ENCODE measurements at places on chromosomes 11 and 22. TPM values are rescaled to one million over a fixed set of nuclear protein-coding genes. Genes with fewer than 3 reads are reported as not detected.
A peak's percentile ranks its signal among the peaks of the same experiment; 100 is the strongest.

DNA sequence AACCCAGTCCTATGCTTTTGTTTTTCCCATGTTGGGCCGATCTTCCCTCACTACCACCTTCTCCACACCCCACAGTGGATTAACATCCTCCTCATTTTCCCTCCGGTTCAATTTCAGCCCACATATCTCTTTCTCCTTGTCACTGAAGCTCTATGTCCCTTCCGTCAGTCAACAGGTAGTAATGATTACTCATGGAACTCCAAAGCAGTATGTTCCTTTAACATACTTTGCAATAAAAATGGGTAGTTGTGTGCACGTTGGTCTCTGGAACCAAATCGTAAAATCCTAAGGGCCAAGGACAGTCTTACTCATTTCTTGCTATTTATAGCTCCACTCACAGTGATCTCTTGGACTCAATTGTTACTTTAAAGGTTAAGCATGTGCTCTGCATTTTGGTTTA is 20.2 kb downstream of the AMOTL1 start:
- no peak for DNase-seq
- no peak overlapping the region for H3K27ac ChIP-seq
- peaks cover 90% of the 10 kb centered on the region for H3K4me1 ChIP-seq
- no peak overlapping the region for H3K4me3 ChIP-seq

- no peak overlapping the region for H3K27ac ChIP-seq
- no peaks in the 10 kb centered on the region for H3K27me3 ChIP-seq
- no peak overlapping the region for H3K4me3 ChIP-seq
- no peaks in the 10 kb centered on the region for H3K36me3 ChIP-seq
Observed at GRCh38 chr11:109726061-109726460, 304.1 kb downstream of the C11orf87 start.

DNA sequence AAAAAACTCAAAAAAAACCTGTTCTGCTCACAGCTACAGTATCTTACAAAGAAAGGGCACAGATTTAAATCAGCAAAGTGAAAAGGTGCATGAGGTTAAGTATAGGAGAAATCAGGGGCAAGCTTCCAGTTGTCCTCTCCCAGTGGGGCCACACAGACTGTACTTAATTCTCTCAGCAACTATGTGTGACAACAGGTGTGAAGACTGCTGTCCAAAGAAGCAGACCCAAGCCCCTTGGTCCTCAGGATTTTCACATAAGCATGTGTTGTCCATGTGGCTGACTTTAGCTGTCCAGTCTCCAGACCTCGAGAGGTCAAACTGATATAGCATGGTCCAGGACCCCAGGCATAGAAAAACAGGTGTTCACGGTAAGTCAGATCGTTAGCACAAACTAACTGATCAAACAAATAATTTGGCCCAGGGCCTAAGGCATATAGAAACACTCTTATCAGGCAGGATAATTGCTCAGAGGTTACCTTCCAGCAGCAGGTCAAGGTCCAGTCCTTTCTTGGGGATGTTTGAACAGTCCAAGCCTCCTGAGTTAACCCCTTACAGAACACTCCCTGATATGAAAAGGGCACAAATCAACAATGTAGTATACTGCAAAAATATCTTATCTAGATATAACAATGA is 21.1 kb upstream of the CSTF3 start:
- no peaks in the 10 kb centered on the region for H3K36me3 ChIP-seq
- H3K27ac ChIP-seq, result no peak overlapping the region
- no peak overlapping the region for H3K4me3 ChIP-seq
- no peak for DNase-seq
- no peaks in the 10 kb centered on the region for H3K27me3 ChIP-seq

DNA sequence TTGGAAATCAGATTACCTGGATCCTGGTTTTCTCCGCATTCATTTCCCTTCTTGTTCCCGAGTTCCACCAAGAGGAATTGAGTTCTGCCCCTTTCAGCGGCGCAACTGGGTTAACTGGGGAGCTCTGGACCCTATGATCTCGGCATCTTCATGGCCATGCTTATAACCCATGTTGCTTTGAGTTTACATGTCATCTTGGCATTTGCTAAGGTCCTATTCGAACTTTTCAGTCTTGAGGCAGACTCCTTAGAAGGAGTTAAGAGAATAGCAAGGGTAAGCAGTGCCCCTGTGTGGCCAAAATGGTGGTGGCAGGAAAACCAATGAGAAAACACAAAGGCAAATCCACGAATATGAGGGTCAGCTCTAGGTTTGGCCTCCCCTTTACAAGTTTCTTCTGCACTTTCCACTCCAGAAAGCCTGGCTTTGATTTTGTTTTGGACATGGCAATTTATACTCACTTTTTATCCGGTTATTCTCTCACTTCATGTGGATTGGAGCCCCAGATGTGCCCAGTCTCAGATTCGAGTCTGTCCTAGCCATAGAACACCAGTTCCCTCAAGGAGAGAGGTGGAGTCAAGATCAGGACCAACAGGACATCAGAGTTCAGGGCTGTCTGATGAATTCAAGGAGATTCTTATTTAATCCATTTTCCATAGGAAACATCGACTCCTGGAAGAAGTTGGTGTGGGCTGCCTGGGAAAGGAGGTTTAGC is 55.3 kb upstream of the FBXO3 start:
- DNase-seq, result peak; percentile 71
- peaks cover 9% of the 10 kb centered on the region for H3K4me1 ChIP-seq
- H3K36me3 ChIP-seq, result no peaks in the 10 kb centered on the region
- H3K27ac ChIP-seq, result no peak overlapping the region

DNA sequence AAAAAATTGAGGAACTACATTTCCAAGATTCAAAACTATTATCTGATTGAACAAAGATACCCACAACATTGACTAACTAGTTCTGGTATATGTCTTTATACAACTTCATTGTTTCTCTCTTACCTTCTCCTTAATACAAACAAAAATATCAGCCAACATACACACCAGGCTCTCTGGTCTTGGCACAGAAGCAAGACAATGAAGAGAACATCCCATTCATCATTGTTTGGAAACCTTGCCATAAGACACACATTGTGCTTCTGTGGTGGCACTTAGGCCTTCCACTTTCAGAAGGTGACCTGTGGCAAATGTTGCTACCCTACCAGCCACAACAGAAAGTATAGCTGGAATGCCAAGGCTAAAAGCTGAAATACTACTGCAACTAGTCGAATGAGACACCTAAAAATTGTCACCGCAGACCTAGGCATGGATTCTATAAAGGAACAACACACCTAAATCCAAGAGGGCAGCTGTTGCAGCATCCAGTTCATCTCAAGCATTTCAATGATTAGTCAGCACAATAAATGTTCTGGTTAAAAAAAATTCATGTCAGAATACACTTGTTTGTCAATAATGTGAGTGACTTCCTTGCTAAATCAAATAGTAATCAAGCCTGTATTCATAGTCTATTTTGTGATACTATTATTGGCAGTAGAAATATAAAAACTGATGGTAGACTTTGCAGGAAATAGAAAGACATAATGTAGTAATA is 26.3 kb downstream of the MAP6 start:
- no peak for DNase-seq
- H3K36me3 ChIP-seq, result no peaks in the 10 kb centered on the region
- no peaks in the 10 kb centered on the region for H3K4me1 ChIP-seq
- no peaks in the 10 kb centered on the region for H3K27me3 ChIP-seq

GRCh38 chr11:7983832-7984590 is 3.1 kb upstream of the EIF3F start:
- H3K4me3 ChIP-seq, result no peak overlapping the region
- H3K27me3 ChIP-seq, result no peaks in the 10 kb centered on the region
- peaks cover 24% of the 10 kb centered on the region for H3K4me1 ChIP-seq
- no peak for DNase-seq
- no peaks in the 10 kb centered on the region for H3K36me3 ChIP-seq
- no peak overlapping the region for H3K27ac ChIP-seq

GRCh38 chr11:111765984-111766833 is at the start of gene PPP2R1B:
TSS of gene PPP2R1B (minus strand) at chr11:111766389. CDS start at chr11:111766361, 28 bp downstream.
- H3K27me3 ChIP-seq, result no peaks in the 10 kb centered on the region
- peak within 1 kb of the TSS; percentile 98 for H3K4me3 ChIP-seq
- H3K36me3 ChIP-seq, result no peaks in the 10 kb centered on the region
- peak; percentile 67 for DNase-seq
- H3K4me1 ChIP-seq, result peaks cover 6% of the 10 kb centered on the region
- peak within 1 kb of the TSS; percentile 87 for H3K27ac ChIP-seq

- DNase-seq, result peak; percentile 69
- H3K36me3 ChIP-seq, result no peaks in the 10 kb centered on the region
- peak overlapping the region; percentile 43 for H3K27ac ChIP-seq
- no peak overlapping the region for H3K4me3 ChIP-seq
Observed at GRCh38 chr11:91981995-91982394, 242.6 kb upstream of the FAT3 start.

- H3K27ac ChIP-seq, result no peak overlapping the region
- peaks cover 46% of the 10 kb centered on the region for H3K36me3 ChIP-seq
- DNase-seq, result no peak
- H3K4me1 ChIP-seq, result peaks cover 11% of the 10 kb centered on the region
Observed at GRCh38 chr22:38479096-38479837, 11.4 kb downstream of the KDELR3 start.

DNA sequence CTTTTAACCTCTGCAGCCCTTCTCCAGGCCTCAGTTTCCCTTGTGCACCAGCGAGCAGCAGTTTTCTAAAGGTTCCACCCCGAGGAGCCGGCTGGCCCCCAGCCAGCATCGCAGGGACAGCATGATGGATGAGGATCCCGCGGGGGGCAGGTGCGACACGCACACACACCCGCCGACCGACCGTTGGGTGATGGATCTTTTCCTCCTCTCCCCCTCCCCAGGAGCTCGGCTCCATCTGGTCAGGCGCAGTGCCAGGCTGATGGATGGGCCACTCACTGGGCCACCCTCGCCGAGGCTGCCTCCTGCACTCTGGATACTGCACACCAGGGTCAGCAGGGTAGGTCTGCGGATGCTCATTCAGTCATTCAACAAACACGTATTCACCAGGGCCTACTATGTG is 12.8 kb upstream of the CABP7 start:
- no peaks in the 10 kb centered on the region for H3K4me1 ChIP-seq
- H3K36me3 ChIP-seq, result no peaks in the 10 kb centered on the region
- H3K27ac ChIP-seq, result peak overlapping the region; percentile 83
- no peak overlapping the region for H3K4me3 ChIP-seq

Gene ASCL2
- total RNA-seq, result 3.3 TPM

- H3K4me1 ChIP-seq, result no peaks in the 10 kb centered on the region
- H3K27me3 ChIP-seq, result no peaks in the 10 kb centered on the region
- peaks cover 9% of the 10 kb centered on the region for H3K36me3 ChIP-seq
- no peak for DNase-seq
- H3K4me3 ChIP-seq, result no peak overlapping the region
Observed at GRCh38 chr22:19038728-19039447, 83.3 kb downstream of the DGCR2 start.

DNA sequence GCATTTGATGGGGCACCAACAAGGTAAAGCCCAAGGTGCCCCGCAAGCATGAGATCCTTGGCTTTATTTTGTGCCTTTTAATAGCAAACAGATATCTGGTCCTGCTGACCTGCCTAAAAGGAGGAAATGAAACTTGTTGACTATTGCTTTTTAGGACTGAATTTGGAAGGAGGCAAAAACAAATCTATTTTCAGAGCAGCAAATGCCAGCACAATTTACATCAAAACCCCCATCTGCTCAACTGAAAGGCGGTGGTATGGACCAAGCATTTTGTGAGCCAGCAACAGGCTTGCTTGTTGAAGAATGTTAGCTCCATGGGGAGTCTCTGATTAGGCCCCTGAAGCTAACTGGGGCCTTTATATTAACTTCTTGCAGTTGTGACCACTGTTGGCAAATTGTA is 192.6 kb upstream of the E2F8 start:
- no peaks in the 10 kb centered on the region for H3K36me3 ChIP-seq
- H3K27me3 ChIP-seq, result no peaks in the 10 kb centered on the region
- DNase-seq, result no peak
- H3K27ac ChIP-seq, result peak overlapping the region; percentile 61
- peaks cover 29% of the 10 kb centered on the region for H3K4me1 ChIP-seq

Gene CPT1B
- total RNA-seq, result 22.6 TPM

- H3K4me1 ChIP-seq, result no peaks in the 10 kb centered on the region
- no peak overlapping the region for H3K4me3 ChIP-seq
- no peaks in the 10 kb centered on the region for H3K27me3 ChIP-seq
- no peak for DNase-seq
- H3K27ac ChIP-seq, result peak overlapping the region; percentile 58
- no peaks in the 10 kb centered on the region for H3K36me3 ChIP-seq
Observed at GRCh38 chr11:68380786-68381622, 68.6 kb downstream of the LRP5 start.

DNA sequence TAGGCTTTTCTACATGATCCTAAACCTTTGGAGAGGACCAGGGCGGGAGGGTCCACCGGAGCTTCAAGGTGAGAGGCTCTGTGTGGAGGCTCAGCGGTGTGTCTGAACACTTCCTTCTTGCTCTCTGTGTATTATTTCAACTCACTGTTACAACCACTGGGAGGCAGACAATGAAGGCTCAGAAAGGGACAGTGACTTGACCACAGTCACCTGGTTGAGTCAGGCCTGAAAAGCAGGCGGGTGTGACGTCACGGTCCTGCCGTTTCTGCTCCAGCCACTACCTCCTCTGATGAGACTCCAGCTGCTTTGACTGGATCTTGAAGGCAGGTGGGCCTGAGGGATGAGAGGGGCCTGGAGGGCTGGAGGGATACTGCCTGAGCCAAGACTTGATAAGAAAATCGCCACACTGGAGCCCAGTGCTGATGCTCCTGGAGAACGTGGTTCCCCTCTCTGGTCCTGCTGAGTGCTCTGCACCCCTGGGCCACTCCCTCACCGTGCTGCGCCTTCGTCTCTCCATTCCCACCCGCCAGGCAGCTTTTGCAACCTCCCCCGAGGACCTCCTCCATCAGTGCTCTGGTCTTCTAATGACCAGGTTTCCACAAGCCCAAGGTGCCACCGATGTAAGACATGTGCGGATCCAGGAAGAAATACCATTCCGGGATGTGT is 27.9 kb downstream of the KCNC1 start:
- H3K4me3 ChIP-seq, result no peak overlapping the region
- H3K4me1 ChIP-seq, result no peaks in the 10 kb centered on the region
- DNase-seq, result no peak
- peaks cover 3% of the 10 kb centered on the region for H3K27me3 ChIP-seq
- H3K36me3 ChIP-seq, result no peaks in the 10 kb centered on the region

DNA sequence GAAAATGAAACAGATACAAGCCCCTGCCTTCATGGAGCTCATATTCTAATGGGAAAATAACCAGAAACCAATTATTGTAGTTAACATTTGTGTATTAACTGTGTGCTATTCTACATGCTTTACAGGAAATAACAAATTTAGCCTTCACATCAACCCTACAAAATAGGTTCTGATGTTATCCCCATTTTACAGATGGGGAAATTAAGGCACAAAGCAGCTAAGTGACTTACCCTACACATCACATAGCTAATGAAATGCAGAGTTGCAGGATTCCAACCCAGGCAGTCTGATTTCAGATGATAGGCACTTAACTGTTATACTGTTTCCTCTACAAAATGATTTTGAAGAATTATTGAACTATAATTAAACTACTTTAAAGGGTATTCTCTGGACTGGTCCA is 43.7 kb downstream of the KMT5B start:
- DNase-seq, result no peak
- peaks cover 50% of the 10 kb centered on the region for H3K36me3 ChIP-seq
- H3K27ac ChIP-seq, result no peak overlapping the region
- no peak overlapping the region for H3K4me3 ChIP-seq
